NCI-H1930 (cell line): ENCODE measurements at places on chromosomes 16 and 17.

DNA sequence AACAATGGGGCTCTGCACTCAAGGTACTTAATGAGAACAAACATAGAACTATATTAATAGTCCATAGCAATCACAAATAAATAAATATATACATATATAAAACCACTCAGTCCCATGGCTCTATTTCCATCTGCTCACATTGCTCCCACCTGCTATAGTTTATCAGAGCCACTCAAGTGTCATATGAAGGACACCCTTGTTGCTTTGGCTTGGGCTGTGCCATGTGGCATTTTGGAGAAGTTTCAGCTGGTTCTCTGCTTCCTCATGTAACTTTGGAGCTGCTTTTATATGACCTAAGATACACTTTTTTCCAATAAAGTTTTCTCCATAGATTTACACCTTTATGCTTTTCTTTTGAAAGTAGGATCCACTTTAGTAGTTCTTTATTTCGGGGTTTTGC is 126.4 kb downstream of the KCNJ2 start:
- no peak for DNase-seq

- DNase-seq = no peak
Measured at GRCh38 chr16:84138500-84138823, 6.5 kb downstream of the HSDL1 start.

- DNase-seq = no peak
Measured at GRCh38 chr17:75571885-75572215, 15.8 kb upstream of the MYO15B start.

DNA sequence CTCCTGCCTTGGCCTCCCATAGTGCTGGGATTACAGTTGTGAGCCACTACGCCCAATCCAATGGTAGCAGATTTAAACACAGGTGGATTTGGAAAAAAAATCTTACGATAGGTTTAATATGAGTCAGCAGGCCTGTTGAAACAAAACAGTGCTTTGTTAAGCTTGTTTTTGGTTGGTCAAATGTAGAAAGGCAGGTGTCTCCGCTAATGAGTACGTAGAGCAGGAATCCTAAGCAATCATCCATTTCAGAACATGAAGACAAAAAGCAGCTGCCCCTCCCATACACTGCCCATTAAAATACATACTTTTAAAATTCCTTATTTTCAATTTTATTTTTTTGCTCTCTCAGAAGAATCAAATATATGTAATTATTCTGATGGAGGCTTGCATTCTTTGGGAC is 1.9 kb upstream of the WWOX start:
- DNase-seq = no peak

- no peak for DNase-seq
Measured at GRCh38 chr16:68283346-68283745, 19.0 kb downstream of the SLC7A6 start.

DNA sequence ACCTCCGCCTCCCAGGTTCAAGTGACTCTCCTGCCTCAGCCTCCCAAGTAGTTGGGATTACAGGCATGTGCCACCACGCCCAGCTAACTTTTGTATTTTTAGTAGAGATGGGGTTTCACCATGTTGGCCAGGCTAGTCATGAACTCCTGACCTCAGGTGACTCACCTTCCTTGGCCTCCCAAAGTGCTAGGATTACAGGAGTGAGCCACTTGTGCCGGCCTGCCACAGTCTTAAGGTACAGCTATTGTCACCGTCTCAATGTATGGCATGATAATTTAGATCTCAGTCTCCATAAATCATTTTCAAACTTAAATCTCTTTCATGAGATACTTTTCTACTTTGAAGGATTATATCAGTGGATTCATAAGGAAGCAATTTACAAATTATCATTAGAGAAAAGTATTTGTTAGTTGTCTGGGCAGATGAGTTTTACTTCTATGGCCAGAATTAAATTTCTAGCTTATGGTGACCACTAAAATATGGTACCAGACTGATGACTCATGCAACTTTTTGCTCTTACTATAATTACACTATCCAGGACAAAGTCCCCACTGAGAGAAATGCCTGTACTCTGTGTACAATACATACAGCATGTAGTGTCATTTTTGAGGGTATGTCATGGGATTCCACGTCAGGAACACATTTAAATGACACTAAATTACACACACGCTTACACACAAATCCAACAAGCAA is 1230.3 kb upstream of the GOT2 start:
- DNase-seq = no peak

DNA sequence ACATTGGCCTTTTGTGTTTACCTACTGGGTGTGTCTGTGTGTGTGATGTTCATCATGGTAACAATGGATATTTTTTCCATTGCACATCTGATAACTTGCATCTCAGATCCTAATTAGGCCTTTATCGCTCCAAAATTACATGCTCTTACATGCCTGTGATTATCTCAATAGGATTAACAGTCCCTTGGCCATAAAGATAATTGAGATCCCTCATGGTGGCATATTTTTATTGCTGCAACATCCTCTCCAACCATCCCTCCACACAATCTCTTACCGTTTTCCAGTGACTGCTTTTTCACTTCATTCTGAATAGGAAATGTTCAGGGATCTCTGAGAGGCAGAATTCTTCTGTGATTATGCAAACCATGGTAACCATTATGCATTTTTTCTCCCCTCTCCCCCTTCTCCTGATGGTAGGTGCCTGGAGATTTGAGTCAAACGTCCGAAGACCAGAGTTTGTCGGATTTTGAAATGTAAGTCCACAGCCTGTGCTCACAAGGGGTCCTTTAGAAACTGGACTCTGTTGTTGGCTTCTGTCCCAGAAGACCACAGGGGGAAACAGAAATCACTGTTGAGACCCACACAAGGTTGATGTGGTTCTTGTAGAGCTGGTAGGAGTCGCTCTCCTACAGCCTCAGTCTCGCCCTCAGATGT is 405.5 kb downstream of the CPPED1 start:
- DNase-seq = no peak

DNA sequence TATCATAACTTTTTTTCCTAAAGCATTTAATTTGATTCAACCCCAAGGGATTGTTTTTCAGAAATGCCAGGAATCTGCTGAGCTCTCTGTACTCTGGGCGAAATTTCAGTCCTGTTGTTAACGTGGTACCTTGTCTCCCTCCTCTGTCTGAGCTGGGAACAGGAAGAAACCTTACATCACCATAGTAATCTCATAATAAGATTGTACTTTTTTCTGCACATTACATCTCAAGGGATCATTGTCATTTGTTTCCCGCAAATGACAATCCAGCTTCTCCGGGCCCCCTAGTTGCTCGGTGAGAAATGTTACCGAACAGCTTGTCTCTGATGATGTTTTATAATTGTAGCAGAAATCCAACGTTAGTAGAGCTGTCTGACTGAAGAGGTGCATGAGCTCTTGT is 152.7 kb upstream of the ERCC4 start:
- no peak for DNase-seq

DNA sequence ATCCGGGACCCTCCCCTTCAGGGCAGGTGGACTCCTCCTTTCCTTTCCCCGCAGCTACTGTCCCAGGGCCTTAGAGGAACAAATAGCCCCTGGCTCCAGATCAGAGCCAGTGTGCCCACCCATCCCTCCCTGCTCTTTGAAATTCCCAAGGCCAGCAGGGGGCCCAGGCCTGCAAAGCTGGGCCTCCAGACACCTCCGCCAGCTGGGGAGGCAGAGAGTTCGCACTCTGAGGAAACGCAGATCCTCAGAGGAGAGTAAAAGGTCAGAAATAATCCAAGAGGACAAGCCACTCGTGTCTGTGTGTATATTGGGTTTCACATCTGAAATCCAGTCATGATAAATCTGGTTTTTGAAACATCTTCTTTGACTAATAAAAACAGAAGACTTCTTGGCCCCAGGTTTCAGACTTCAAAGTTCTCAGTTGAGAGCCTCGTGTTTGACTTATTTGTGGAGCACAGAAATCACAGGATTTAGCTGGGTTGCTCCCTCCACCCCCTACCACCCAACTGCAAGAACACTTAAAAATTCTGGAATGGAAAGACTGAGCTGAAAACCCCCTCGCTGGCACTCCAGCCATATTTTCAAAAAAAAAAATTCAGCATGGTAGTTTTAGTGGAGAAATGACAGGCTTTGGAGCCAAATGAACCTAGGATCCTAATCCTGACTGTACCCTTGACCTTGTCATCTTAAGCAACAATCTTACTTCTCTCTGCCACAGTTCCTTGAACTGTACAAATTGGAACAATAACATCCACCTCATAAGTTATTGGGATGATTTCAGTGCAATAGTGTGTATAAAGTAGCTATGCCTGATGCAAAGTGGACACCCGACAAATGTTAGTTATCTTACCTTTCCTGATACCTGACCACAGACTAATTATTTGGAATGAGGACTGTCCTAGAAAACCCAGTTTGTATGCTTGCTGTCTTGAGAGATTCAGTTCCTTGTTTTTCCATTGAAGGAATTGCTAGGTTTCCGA is 44.5 kb upstream of the TBX2 start:
- DNase-seq = no peak

- no peak for DNase-seq
Measured at GRCh38 chr16:86286991-86287663, 223.2 kb upstream of the FOXF1 start.

GRCh38 chr17:32873114-32873513 is 3.8 kb downstream of the MYO1D start:
- no peak for DNase-seq

GRCh38 chr16:83116274-83116892 is 489.6 kb downstream of the CDH13 start:
- no peak for DNase-seq

- DNase-seq = no peak
Measured at GRCh38 chr17:6708357-6708961, 4.7 kb downstream of the SLC13A5 start.

- DNase-seq = no peak
Measured at GRCh38 chr16:65176603-65177002, 54.7 kb upstream of the CDH11 start.

- no peak for DNase-seq
Measured at GRCh38 chr17:35214192-35214591, 20.0 kb upstream of the SLC35G3 start.

DNA sequence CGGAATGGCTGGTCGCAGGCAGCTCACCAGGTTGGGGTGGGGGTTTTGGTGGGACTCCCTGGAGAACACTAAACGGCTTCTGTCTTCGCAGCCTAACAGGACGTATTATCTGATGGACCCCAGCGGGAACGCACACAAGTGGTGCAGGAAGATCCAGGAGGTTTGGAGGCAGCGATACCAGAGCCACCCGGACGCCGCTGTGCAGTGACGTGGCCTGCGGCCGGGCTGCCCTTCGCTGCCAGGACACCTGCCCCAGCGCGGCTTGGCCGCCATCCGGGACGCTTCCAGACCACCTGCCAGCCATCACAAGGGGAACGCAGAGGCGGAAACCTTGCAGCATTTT is 59.7 kb downstream of the PDPK1 start:
- no peak for DNase-seq

DNA sequence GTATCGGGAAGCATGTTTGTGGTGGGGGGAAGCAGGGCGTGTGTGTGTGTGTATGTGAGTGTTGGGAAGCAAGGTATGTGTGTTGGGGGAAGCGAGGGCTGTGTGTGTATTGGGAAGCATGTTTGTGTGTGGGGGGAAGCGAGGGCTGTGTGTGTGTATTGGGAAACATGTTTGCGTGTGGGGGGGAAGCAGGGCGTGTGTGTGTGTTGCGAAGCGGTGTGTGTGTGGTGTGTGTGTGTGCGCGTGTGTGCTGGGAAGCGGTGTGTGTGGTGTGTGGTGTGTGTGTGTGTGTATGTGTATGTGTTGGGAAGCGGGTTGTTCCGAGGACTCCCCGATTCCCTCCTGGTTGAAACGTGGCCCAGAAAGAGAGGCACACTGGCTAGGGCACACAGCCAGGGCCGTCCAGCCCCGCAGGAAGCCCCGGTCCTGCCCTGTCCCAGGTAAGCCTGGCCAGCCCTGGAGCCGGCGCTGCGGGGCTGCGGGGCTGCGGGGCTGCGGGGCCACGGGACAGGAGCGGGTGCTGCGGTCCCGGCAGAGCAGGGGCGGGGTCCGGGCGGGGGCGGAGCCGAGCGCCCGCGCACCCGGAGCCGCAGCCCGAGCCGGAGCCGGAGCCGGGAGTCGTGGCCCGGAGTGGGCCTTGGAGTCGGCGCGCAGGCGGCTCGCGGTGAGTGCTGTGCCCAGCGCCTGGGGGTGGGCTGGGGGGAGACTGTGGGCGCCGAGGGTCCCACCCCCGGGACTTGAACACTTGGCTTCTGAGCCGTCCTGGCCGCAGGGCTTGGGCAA is at the start of gene NOD2:
Gene NOD2 (plus strand): TSS at position 608 of the 783 bp plus-strand sequence. CDS start 5,890 bp downstream, outside the sequence.
- DNase-seq = no peak

- DNase-seq = no peak
Measured at GRCh38 chr17:62652251-62653001, 25.0 kb downstream of the MRC2 start.

- no peak for DNase-seq
Measured at GRCh38 chr17:30780343-30780742, 44.1 kb downstream of the CRLF3 start.

DNA sequence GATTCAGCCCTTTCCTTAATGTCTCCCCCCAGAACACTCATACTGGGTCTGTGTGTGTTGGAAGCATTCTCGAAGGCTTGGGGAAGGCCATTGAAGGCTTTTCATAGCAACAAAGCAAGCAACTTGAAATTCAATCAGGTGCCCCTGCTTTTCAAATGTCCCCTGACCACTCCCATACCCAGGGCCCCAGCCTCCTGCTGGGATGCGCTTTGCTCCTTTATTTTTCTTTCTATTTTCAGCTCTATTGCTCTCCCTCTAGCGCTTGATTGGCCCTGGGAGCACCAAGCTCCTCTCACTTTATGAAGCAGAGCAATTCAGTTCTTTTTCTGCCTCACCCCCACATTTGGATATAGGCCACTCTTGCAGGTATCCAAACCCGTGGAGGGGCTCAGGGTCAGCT is 92.0 kb downstream of the WSCD1 start:
- no peak for DNase-seq

DNA sequence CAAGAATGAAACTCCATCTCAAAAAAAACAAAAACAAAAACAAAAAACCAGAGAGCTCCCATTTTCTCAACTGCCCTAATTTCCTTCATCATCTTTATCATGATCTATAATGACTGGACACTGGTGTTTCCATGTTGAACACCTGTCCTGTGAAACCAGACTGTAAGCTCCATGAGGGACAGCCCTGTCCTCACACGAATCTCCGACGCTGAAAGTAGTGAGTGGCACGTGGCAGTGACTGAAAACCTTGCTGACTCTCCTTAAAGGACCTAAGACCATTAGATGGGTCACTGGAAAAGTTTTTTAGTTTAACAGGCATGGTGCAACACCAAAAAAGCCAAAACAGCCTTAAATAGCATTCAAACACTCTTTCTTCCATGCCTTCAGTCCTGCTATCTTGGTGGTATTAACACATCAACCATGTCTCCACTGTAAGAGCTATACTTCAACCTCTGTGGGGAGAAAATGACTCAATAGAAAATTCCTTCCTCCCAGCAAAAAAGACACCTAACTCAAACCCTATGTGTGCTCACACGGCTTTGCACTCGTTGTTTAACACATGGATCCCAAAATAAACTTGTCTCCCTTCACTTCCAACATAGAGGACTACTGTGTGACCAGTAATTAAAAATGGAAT is 8.3 kb downstream of the AXIN2 start:
- DNase-seq = no peak

DNA sequence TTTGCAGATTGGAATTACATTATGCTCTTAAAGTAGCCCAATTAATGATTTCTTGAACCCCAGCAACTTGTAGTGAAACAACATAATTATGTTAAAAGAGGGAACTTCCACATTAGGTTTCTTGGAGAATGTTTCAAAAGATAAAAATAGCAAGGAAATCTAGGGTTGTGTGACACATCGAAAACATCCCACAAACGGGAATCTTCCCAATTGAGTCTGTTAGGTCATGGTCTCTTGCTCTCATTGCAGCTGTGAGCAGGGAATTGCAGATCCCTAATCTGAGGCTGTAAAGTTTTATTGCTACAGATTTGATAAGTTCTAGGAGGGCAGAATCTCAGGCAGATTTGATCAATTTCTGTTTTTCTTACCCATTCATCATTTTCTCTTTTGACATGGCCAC is 6.7 kb upstream of the LPO start:
- no peak for DNase-seq
